Forelimb muscle (tissue), 1 donor: ENCODE measurements at places on chromosomes 5 and 9. TPM values are rescaled to one million over a fixed set of nuclear protein-coding genes. Genes with fewer than 3 reads are reported as not detected.

The SERF1A gene
- 1.4 TPM for polyA plus RNA-seq

The SREK1 gene
- polyA plus RNA-seq, result 86.9 TPM

DNA sequence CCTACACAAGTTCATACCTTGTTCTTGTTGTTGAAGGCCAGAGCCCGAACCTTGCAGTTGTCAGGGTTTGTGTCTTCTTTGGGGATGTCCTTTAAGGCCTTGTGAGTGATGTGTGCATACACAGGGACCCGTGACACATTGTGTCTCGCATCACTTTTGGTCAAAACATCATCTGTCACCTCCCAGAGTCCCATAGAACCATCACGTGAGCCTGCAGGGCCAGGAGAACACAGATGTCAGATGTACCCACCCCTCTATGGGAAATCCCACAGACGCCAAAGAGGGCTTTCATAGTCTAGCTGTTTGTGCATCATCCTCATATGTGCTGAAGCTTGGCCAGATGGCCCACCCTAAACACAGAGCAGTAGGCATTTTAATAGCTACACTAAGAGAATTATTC is 28.2 kb downstream of the DCAF12 start:
- no peak for DNase-seq

DNA sequence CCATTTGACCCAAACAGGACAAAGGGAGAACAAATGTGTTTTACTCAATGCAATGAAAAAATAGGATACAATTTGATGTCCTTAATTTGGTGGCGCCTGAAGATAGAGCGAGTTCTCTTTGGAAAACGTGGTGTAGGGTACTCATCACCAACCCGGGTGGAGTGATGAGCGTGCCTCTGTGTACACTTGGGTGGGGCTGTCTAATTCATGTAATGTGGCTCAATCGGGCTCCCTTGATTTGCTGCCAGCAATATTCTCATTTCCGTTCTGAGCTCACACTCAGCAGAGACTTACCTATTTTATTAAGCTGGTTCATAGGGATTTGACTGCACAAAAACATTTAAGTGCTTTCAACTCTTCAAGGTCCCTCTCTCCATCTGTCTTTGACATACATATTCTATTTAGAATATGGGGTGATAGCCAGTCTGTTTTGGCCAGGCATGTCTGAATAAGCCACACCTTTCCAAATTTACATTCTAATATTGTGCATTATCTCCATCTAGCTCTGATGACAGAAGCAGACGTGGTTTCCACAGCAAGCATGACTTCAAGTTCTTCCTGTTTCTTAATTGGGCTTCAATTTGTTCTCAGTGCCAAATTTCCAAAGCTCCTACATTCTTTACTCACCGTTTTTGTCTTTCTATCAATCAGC is 162.5 kb downstream of the IRX2 start:
- no peak for DNase-seq

DNA sequence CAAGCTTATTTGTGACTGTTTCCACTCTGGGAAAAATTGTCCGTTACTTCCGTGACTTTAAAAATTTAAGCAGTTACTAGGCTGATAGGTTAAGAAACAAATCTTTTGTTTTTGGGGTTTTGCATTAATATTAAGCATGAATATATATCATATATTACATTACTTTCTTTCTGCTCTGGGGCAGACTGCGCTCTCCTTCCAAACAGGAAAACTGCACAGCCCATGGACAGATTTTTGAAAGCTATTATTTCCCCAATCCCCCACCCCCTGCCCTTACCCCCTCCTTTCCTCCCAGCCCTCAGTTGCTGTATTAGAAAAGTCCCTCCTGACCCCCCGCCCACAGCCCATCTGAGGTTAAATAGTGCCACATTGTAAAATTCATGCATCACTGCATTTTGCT is 50.4 kb downstream of the G3BP1 start:
- DNase-seq, result no peak

DNA sequence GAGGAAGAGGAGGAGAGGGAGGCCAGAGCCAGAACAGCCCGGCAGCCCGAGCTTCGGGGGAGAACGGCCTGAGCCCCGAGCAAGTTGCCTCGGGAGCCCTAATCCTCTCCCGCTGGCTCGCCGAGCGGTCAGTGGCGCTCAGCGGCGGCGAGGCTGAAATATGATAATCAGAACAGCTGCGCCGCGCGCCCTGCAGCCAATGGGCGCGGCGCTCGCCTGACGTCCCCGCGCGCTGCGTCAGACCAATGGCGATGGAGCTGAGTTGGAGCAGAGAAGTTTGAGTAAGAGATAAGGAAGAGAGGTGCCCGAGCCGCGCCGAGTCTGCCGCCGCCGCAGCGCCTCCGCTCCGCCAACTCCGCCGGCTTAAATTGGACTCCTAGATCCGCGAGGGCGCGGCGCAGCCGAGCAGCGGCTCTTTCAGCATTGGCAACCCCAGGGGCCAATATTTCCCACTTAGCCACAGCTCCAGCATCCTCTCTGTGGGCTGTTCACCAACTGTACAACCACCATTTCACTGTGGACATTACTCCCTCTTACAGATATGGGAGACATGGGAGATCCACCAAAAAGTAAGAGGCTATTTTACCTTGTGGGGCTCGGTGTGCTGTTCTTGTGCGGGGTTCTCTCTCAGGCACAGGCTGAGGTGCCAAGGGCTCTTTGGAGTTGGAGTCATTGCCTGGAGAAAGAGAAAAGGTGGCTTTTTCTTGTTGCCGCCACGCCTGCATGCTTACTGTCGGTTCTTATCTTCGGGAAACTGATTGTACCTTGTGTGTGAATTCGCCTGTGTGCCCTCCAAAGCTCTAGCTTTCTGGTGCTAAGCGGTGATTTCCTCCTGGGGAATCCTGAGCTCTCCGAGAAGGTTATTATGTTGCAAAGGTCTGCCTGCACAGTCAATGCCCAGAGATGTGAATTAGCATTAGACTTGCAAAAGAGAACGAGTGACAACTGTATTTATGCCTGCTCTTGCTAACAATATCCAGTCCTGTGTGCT is at the start of gene ISL1:
Gene ISL1 (plus strand): TSS at position 318 of the 991 bp plus-strand sequence. CDS start 224 bp downstream, at position 542.
- peak; percentile 35 for DNase-seq

DNA sequence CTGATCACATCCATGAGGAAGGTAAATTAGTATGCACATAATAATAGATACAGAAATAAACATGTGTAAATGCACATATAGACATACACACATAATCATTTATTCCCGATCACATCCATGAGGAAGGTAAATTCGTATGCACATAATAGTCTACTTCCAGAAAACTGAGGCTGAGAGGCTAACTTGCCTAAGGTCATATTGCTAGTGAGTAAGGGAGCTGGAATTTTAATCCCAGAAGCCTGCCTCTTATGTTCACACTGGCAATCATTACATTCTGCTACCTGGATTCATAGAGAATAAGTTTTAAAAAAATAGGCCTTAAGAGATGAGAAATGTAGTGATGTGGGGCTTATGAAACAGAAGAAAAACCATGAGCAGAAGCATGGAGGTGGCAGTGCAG is 716.3 kb downstream of the BRINP1 start:
- DNase-seq, result no peak

GRCh38 chr9:69980041-69980440 is 63.6 kb upstream of the MAMDC2 start:
- DNase-seq, result no peak
